Calu3 (cell line): ENCODE measurements at places on chromosomes 2 and 18. TPM values are rescaled to one million over a fixed set of nuclear protein-coding genes. Genes with fewer than 3 reads are reported as not detected.
A peak's percentile ranks its signal among the peaks of the same experiment; 100 is the strongest.

DNA sequence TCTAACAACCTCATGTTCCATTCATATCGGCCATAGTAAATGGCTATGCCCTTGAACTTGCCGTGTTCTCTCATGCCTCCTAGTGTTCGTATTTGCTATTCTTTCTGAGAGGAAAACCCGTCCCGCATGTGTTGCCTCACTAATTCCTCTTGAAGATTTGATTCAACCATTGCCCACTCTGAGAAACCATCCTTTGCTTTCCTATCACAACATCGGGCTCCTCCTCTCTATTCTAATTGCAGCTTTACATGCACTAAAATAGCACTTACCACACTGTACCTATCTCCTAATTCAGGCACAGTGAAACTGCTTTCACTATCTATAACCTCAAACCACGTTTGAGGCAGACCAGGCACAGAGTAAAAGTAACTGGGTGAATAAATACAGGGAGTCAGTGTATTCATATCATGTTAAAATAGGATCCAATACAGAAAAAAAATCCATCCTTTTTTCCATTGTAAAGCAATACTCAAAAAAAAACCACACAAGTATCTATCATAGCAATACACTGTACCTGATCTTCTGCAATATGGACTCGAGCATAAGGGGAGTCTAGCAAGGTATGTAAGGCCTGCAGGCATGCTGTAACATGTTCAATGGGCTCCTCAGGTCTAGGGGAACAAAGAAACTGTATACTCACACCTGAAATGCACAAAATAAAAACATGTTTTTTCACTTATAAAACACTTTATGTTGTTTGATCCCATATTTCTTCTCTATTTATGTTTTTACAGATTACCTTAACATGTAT lies 39.0 kb upstream of the STRN start:
- DNase-seq, result peak; percentile 11

GRCh38 chr18:55605733-55606338 lies 17.8 kb upstream of the TCF4 start:
- no peak for DNase-seq

- no peak for DNase-seq
These were observed 249.2 kb downstream of the NBAS start for GRCh38 chr2:15311926-15312325.

DNA sequence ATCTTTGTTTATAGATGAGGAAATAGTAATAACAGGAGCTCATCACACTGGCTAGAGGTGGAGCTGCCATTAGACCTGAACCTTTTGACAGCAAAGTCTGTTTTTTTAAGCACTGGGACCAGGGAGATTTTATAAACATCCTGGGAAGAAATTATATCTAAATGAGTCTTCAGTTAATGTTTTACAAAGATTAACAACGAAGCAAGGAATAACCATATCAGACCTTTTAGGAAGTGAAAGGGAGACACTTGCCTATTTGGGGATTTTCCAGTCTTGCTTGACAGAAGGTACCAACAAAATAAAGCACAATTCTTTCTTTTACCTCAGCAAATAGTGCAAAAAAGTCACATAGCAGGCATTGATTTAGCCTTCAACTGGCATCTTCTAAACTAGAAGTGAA lies 777.0 kb downstream of the CPS1 start:
- peak; percentile 29 for DNase-seq

- DNase-seq, result no peak
These were observed 76.2 kb upstream of the STK39 start for GRCh38 chr2:168323529-168324021.

The AOX1 gene
- 0.22 and 0.45 TPM in 2 replicates for total RNA-seq

The HOXD13 gene
- not detected in 2 replicates for total RNA-seq

The MARCHF7 gene
- total RNA-seq, result 74.8 and 81.9 TPM in 2 replicates

The ATP6V1C2 gene
- 0.28 and 0.61 TPM in 2 replicates for total RNA-seq
